ENCODE measurements at places on chromosomes 6 and 20. TPM values are rescaled to one million over a fixed set of nuclear protein-coding genes. Genes with fewer than 3 reads are reported as not detected.

Gene CRIP3
- not detected for total RNA-seq

Gene MDFI
- total RNA-seq = 45.8 TPM

Gene PRICKLE4
- total RNA-seq = 2.2 TPM

Gene OLIG3
- not detected for total RNA-seq

Gene IBTK
- total RNA-seq = 29.5 TPM

Gene DDAH2
- total RNA-seq = 109 TPM

Gene FUT9
- not detected for total RNA-seq

Gene DUSP15
- total RNA-seq = not detected

Gene OR2H2
- not detected for total RNA-seq

Gene SIGLEC1
- total RNA-seq = not detected

Gene MRS2
- total RNA-seq = 21.1 TPM

Gene EYA4
- total RNA-seq = not detected

Gene DPPA5
- total RNA-seq = not detected

Gene ZSCAN16
- total RNA-seq = 8.9 TPM

Gene FHL5
- total RNA-seq = not detected

Gene TXLNB
- 0.18 TPM for total RNA-seq

All from endothelial cell of umbilical vein (primary cell).